ENCODE measurements at places on chromosomes 4 and X. TPM values are rescaled to one million over a fixed set of nuclear protein-coding genes. Genes with fewer than 3 reads are reported as not detected.

SLITRK2 gene
- total RNA-seq = not detected

WNK3 gene
- 4.7 TPM for total RNA-seq

KIAA1210 gene
- total RNA-seq = not detected

DMP1 gene
- not detected for total RNA-seq

FDCSP gene
- not detected for total RNA-seq
